ENCODE measurements at places on chromosomes 3 and 15.

- no peak for DNase-seq
Observed at GRCh38 chr3:188269040-188269439, 115.1 kb downstream of the LPP start.

GRCh38 chr3:111852540-111852939 lies 6.5 kb upstream of the PHLDB2 start:
- no peak for DNase-seq

DNA sequence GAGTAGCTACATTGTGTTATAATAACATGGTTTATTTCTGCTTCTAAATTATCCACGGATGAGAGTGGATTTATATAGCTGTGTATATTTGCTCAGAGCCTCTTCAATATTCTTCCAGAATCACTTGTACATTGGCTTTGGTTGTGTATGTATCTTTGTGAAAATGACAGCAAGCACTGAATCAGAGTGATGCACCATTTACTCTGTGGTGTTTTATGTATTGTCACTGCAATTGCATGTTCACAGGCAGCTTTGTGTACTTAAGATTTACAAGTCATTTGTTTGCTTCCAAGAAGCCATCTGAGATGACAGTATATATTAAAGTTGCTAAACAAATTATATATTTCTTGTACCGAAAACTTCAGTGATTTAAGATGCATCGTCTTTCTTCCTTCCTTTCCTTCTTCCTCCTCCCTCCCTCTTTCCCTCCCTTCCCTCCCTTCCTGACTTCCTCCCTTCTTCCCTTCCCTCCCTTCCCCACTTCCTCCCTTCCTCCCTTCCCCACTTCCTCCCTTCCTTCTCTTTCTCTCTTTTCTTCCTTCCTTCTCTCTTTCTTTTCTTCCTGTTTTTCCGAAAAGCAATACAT lies 362.3 kb upstream of the GOLIM4 start:
- no peak for DNase-seq

- no peak for DNase-seq
Observed at GRCh38 chr15:80926126-80926525, 63.5 kb downstream of the MESD start.

GRCh38 chr3:177746337-177746933 lies 549.2 kb upstream of the TBL1XR1 start:
- DNase-seq = no peak

DNA sequence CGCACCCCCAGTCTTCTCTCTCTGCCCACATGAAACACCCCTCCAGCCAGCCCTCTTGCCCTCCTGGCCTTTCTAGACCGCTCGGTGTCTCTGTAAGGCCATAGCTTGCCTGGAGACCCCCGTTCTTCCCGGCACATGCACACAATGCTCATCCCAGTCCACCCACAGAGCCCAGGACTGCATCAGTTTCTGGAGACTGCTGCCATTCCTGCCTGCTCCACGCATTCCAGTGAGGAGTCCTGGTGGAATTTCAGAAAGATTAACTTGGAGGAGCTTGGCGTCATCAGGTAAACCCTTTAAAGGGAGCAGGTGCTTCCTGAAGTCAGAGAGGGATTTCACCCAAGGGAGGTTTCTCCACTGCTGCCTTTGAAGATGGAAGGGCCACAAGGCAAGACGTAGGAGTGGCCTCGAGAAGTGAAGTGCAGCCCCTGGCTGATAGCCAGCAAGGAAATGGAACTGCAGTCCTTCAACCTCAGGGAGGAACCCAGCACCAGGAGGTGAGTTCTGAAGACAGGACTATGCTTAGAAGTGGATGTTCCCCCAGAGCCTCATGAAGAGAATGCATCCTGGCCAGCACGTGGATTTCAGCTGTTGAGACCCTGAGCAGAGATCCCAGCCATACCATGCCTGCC lies 19.2 kb downstream of the SLC41A3 start:
- no peak for DNase-seq

DNA sequence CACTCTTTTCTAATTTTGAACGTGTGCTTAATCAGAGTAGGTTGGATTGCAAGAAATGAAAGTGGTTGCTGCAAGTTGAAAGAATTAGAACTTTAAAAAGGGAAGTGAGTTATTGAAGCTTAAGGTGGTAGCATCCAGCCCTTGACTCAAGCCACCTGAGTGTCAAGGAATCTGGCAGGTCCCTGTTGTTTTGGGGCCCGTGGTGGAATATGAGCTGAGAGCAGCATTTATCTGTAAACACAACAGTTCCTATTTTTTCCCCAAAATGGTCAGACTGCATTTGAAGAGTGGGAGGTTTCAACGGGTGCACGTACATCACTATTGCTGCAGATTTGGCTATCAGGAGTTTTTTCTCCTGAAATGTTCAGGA lies 1.7 kb downstream of the ITPR1 start:
- no peak for DNase-seq

DNA sequence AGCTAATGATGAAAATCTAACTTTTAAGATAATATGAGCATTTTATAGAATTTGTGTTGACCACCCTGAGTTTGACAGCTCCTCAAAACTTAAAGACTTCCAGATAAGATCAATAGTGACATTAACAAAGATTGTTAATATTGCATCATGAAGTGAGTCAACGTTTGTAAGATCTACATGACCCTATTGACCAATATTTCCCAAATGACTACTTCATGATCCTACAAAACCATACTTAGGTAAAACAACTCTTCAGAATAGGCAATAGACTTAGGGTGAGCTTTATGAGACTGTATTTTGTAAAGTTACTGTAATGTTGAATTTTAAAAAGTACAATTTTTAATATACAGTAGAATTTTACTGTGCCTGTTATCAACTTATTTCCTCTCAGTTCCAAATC lies 422.7 kb upstream of the ALCAM start:
- no peak for DNase-seq

DNA sequence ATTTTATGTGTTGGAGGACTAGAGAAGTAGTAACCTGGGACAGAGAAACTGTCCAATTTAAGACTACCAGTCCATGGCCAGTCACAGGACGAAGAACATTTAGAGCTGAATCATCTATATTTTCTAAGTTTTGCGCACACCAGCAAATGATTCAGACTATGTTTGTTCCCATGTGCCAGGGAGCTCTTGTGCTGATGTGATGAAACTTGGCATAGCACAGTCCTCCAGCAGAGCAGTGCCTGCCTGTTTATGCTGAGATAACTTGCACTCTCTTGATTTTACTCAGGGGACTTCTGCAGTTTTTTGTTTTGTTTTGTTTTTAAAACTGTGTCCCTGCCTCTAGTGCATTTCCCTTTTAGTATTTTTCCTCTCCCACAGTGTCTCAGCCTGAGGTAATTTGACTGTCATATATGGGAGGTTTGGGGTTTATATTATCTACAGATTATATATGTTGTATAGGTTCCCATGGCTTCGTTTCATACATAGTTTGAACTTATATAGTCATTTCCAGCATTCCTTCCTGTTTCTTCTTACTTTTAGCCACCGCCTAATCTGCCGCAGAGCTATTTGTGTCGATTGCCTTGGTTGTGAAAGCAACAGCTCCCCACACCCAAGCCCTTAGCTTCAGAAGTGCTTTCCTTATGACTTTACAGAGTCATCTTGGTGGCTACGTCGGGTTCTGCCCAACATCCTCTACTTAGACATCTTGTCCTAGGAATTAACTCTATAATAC lies 45.5 kb downstream of the PPM1L start:
- no peak for DNase-seq

- DNase-seq = no peak
Observed at GRCh38 chr3:31934018-31934417, 47.0 kb downstream of the OSBPL10 start.

GRCh38 chr3:185825639-185826481 lies 1.0 kb upstream of the IGF2BP2 start:
- peak; percentile 33 for DNase-seq

GRCh38 chr3:187014417-187014864 lies 84.1 kb downstream of the ST6GAL1 start:
- DNase-seq = no peak

DNA sequence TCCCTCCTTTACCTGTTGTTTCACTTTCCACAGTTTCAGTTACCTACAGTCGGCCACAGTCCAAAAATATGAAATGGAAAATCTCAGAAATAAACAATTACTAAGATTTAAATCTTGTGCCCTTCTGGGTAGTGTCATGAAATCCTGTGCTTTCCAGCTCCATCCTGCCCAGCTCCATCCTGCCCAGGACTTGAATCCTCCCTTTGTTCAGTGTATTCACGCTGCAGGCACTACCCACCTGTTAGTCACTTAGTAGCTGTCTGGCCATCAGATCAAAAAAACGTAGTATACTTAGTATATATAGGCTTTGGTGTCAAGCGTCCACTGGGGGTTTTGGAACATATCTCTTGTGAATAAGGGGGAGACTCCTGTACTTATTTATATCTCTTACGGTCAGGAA lies 329.0 kb upstream of the SEMA6D start:
- no peak for DNase-seq

DNA sequence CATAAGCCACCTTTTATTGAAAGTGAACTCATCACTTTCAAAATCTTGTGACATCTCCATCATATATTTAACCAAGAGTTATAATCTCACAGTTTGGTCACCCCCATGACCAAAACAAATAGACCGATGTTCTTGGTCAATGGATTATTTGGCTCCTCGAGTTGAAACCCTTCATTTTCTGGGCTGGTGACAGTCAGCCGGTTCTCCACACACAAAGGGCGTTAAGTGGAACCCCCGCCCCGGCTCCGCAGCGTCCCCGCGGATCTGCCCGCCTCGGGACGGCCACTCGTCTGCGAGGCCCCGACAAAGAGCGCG lies 772 bp downstream of the TSPAN3 start:
- no peak for DNase-seq

GRCh38 chr3:178690571-178690970 lies 154.3 kb downstream of the KCNMB2 start:
- no peak for DNase-seq

- no peak for DNase-seq
Observed at GRCh38 chr15:83118291-83118827, 10.9 kb downstream of the TM6SF1 start.

GRCh38 chr15:82014989-82015388 lies 30.8 kb downstream of the MEX3B start:
- no peak for DNase-seq

- DNase-seq = no peak
Observed at GRCh38 chr15:20358779-20359414, 182.7 kb downstream of the GOLGA6L6 start.

DNA sequence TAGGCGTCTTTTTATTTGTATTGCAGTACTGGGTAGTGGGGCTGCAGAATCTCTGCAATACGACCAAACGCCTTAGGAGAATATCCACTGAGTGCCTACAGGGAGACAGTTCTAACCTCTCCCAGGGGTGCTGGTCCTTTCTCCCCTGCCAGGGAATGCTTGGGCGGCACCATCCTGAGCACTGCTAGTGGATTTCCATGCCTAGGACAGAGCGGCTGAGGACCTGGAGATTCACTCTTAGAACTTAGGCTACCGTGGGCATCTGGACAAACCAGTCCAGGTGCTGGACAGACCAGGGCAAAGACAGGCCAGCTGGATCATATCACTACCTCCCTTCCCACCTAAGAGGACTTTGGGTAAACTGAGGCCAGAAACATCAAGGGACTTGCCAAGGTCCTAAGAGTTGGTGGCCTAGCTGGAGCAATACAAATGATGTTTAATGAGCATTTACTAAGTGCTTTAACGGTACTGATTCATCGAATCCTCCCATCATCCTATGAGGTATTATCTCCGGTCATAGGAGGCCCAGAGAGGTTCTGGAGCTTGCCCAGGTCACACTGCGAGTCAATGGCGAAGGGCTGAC lies 902 bp downstream of the TMEM44 start:
- no peak for DNase-seq

- DNase-seq = no peak
Observed at GRCh38 chr15:60809375-60809774, 330.4 kb upstream of the ICE2 start.

GRCh38 chr3:115638991-115639390 lies 15.7 kb downstream of the GAP43 start:
- no peak for DNase-seq

Data from activated B cell treated with CpG ODN at 0.5 μM for 24 hours (primary cell).